ENCODE measurements at places on chromosomes 11 and 22. TPM values are rescaled to one million over a fixed set of nuclear protein-coding genes. Genes with fewer than 3 reads are reported as not detected.

GRCh38 chr22:17803609-17804270 lies 29.5 kb upstream of the BID start:
- no peak for DNase-seq

DNA sequence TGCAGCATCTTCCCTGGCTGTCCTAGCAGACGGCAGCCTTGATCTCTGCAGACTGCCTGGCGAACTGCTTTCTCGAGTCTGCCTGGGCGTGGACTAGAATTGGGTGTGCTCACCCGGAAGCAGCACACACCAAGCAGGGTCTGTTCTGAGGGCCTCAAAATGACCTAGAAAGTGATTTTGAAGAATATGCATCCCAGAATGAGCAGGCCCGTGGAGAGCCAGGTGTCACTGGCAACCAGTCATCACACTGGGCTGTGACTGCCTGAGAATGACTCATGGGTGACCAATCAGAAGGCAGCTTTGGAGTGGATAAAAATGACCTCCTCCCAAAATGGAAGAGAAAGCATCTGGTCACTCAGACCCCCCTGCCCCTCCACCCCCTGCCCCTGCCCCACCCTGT lies 114.9 kb upstream of the NECTIN1 start:
- DNase-seq: no peak

The PPP1CA gene
- 265 TPM for total RNA-seq

DNA sequence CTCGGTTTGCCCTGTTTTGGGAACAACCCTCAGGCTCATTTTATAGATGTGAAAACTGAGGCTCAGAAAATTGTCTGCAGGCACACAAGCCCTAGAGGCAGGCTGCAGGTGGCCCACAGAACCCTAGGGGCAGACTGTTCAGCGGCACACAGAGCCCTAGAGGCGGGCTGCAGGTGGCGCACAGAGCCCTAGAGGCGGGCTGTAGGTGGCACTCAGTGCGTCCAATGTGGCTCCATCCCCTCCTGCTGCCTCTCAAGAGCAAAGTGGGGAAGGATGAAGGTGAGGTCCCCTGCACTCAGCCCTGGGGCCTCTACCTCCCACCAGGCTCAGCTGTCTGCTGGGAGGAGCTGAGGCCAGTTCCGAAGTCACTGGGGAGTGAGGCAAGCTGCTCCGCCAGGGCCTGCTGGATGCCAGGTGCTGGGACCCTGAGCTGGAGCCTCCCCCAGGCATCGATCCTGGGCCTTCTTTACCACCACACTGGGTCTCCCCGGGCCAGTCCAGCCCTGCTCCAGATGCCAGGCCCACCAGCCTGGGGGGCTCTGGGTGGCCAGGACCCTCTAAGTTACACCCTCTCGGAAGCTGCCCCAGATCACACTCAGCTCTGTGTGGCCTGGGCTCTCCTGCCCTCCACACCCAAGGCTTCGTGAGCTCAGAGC lies 2.3 kb downstream of the ACY3 start:
- no peak for DNase-seq

- DNase-seq: no peak
Observed at GRCh38 chr11:2666401-2666741, 33.4 kb downstream of the KCNQ1OT1 start.

Measured in GM12878 (cell line).